ENCODE measurements at places on chromosomes 16 and 17. TPM values are rescaled to one million over a fixed set of nuclear protein-coding genes. Genes with fewer than 3 reads are reported as not detected.

- H3K27me3 ChIP-seq = no peaks in the 10 kb centered on the region
- H3K4me1 ChIP-seq = peaks cover 80% of the 10 kb centered on the region
- peaks cover 3% of the 10 kb centered on the region for H3K36me3 ChIP-seq
- peak overlapping the region; percentile 83 for H3K27ac ChIP-seq
Measured at GRCh38 chr17:29588017-29588561, 1.4 kb downstream of the GIT1 start.

GRCh38 chr17:30477083-30477773 is at the start of gene GOSR1:
GOSR1 (plus strand) TSS chr17:30477408; CDS start chr17:30477434, 26 bp downstream.
- peaks cover 30% of the 10 kb centered on the region for H3K4me1 ChIP-seq
- H3K27me3 ChIP-seq = no peaks in the 10 kb centered on the region
- H3K4me3 ChIP-seq = peak within 1 kb of the TSS; percentile 97
- peak; percentile 79 for DNase-seq
- H3K27ac ChIP-seq = peak within 1 kb of the TSS; percentile 97

The NOS2 gene
- total RNA-seq = not detected

GRCh38 chr16:79528338-79528737 is 72.2 kb downstream of the MAF start:
- H3K4me1 ChIP-seq = no peaks in the 10 kb centered on the region
- no peak overlapping the region for H3K4me3 ChIP-seq
- no peak overlapping the region for H3K27ac ChIP-seq
- peaks cover 5% of the 10 kb centered on the region for H3K27me3 ChIP-seq
- H3K36me3 ChIP-seq = no peaks in the 10 kb centered on the region
- no peak for DNase-seq

The KCNG4 gene
- not detected for total RNA-seq

DNA sequence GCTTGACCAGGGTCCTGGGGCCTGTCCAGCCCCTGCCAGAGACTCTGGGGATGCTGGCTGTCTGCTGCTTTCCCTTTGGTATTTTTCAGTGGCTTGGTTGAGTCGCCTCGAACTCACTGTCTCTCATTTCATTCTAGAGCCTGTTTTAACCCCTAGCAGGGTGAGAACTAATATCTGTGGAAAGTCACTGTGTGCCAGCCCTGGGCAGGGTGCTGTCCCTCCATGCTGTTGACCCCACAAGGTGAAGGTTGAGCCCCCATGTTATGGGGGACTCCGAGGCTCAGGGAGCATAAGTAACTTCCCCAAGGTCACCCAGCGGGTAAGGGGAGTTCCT is 33.0 kb downstream of the DCAKD start:
- H3K27ac ChIP-seq = no peak overlapping the region
- peaks cover 42% of the 10 kb centered on the region for H3K27me3 ChIP-seq
- H3K36me3 ChIP-seq = no peaks in the 10 kb centered on the region
- H3K4me1 ChIP-seq = peaks cover 32% of the 10 kb centered on the region
- DNase-seq = no peak

The SGCA gene
- total RNA-seq = 2.2 TPM

The ST6GALNAC2 gene
- total RNA-seq = not detected

- peak overlapping the region; percentile 83 for H3K4me3 ChIP-seq
- no peak overlapping the region for H3K27ac ChIP-seq
- H3K27me3 ChIP-seq = no peaks in the 10 kb centered on the region
- peaks cover 29% of the 10 kb centered on the region for H3K4me1 ChIP-seq
- peaks cover 6% of the 10 kb centered on the region for H3K36me3 ChIP-seq
- no peak for DNase-seq
Measured at GRCh38 chr16:81316176-81316496, 1.4 kb downstream of the GAN start.

- H3K27me3 ChIP-seq = no peaks in the 10 kb centered on the region
- DNase-seq = peak; percentile 24
- peaks cover 25% of the 10 kb centered on the region for H3K4me1 ChIP-seq
- H3K4me3 ChIP-seq = peak overlapping the region; percentile 59
Measured at GRCh38 chr16:23597003-23597756, 1.1 kb upstream of the NDUFAB1 start.

DNA sequence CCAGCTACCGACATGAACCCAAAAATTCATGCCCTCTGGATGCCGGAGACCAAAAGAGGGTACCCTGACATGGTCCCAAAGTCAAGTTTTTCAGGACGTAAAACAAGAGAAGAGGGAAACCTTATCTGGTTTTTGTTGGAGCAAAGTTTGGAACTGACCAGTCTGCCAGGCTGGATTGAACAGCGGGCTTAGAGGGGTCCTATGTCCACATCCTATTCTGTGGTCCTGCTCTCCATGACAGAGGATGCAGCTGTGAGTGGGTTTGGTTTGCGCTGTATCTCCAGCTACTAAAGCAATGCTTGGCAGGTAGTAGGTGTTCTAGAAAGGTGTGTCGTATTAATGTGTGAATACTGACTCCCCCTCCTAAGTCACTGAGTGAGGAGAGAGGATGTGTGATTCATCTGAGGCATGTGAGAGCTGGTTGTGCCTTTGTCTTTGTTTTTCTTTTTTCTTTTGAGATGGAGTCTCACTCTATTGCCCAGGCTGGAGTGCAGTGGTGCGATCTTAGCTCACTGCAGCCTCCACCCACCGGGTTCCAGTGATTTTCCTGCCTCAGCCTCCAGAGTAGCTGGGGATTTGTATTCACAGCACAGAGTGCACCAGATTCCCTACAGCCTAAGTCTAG is 31.0 kb downstream of the PMM2 start:
- H3K27ac ChIP-seq = no peak overlapping the region
- H3K4me1 ChIP-seq = peaks cover 19% of the 10 kb centered on the region
- peaks cover 63% of the 10 kb centered on the region for H3K36me3 ChIP-seq
- no peak for DNase-seq
- no peaks in the 10 kb centered on the region for H3K27me3 ChIP-seq

GRCh38 chr17:49969134-49969759 is at the start of gene DLX4:
DLX4 (plus strand) TSS chr17:49969190; CDS start chr17:49969469, 279 bp downstream.
- no peak for DNase-seq
- peaks cover 42% of the 10 kb centered on the region for H3K4me1 ChIP-seq
- peak within 1 kb of the TSS; percentile 87 for H3K4me3 ChIP-seq
- H3K27me3 ChIP-seq = peaks cover 76% of the 10 kb centered on the region
- H3K36me3 ChIP-seq = no peaks in the 10 kb centered on the region

The SPIRE2 gene
- total RNA-seq = 0.46 TPM

GRCh38 chr17:75734674-75735294 is 13.5 kb downstream of the ITGB4 start:
- H3K27me3 ChIP-seq = no peaks in the 10 kb centered on the region
- H3K4me1 ChIP-seq = peaks cover 12% of the 10 kb centered on the region
- DNase-seq = no peak
- H3K36me3 ChIP-seq = no peaks in the 10 kb centered on the region
- peak overlapping the region; percentile 38 for H3K27ac ChIP-seq
- no peak overlapping the region for H3K4me3 ChIP-seq

The XYLT1 gene
- 17.0 TPM for total RNA-seq

The TRPV2 gene
- 58.3 TPM for total RNA-seq
